ENCODE measurements at places on chromosomes 1 and 21. TPM values are rescaled to one million over a fixed set of nuclear protein-coding genes. Genes with fewer than 3 reads are reported as not detected.

- DNase-seq: no peak
These were observed 62.3 kb downstream of the RUNX1 start for GRCh38 chr21:34986561-34987500.

DNA sequence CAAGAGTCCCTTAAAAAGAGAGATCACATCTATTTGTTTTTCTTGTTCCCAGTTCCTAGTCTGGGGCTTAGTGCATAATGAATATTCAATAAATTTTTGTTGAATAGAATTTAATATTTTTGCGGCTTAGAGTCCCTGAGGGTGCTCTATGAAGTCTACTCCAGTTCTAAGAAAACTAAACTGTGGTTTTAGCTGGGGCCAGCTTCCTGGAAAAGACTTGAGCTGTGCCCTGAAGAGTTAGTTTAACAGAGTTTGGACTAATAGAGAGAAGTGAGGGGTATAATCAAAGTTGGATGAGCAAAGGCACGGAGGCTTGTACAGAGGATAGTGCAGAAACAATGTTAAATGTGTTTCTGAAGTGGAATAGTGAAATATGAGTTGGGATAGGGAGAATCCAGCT is 168.9 kb downstream of the FASLG start:
- no peak for DNase-seq

GRCh38 chr1:99062192-99062591 is 57.5 kb upstream of the PLPPR5 start:
- DNase-seq: no peak

DNA sequence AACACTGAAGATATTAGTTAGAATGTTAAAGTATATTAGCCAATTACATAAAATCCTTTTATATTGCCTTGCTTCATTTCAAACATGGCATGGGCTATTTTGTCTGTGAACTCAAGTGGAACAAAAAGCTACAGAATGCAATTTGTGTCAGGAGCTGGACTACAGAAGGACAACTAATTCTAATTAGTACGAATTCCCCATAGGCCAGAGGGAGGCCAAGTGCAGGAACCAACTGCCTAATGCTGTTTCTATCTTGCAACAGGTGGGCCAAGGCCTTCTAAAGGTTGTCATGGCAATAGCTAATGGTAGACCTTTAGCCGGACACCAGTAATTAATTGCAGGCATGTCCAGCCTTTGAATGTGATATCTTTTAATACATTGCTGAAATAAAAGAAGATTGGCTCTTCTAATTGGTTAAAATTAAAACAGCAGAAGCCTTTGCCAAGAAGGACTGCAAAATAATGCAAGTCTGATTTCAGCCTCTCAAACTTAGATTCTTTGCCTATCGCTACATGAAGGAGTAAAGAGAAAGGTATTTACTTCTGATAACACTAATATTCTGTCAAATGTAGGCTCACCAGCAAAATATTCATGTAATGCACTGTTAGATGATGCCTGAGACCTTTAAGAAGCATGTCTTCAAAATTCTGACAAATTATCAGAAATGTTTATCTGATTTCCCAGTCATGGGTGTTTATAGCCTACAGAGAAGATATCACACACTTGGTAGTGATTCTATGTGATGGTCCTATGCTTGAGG is 232.1 kb downstream of the LMO4 start:
- DNase-seq: no peak

GRCh38 chr21:30206551-30207251 is 9.2 kb downstream of the CLDN8 start:
- no peak for DNase-seq

DNA sequence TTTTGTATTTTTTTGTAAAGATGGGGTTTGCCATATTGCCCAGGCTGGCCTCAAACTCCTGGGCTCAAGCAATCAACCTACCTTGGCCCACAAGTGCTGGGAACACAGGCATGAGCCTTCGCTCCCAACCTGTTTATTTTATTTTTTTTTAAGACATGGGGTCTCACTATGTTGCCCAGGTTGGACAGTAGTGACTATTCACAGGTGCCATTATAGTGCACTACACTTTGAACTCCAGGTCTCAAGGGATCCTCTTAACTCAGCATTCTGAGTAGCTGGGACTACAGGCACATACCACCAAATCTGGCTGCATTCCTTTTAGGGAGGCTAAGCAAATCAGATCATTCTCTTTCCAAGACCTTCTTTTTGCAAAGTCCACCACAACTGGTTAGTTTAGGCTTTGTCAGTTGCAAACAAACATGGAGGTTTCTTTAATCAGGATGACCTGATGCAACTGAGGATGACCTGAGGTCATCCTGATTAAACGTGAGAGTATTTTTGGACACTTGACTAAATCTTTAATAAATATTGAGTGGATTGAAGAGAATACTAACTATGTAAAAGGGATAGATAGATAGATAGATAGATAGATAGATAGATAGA is 30.0 kb upstream of the RALGPS2 start:
- DNase-seq: no peak

DNA sequence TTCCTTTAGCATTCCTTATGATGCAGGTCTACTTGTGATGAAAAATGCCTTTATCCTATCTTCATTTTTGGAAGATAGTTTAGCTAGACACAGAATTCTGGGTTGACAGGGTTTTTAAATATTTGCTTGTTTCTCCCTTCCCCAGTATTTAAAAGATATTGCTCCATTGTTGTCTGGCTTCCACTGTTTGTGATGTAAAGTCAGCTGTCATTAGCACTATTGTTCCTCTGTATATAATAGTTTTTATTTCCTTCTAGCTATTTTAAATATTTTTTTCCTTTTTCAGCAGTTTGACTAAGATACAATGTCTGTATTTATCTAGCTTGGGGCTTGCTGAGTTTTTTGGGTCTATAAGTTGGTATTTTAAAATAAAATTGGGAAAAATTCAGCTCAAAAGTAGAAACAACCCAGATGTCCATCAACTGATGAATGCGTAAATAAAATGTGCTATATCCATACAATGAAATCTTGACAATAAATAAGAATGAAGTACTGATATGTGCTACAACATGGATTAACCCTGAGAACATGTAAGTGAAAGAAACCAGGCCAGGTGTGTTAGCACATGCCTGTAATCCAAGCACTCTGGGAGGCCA is 11.2 kb downstream of the IFT25 start:
- no peak for DNase-seq

DNA sequence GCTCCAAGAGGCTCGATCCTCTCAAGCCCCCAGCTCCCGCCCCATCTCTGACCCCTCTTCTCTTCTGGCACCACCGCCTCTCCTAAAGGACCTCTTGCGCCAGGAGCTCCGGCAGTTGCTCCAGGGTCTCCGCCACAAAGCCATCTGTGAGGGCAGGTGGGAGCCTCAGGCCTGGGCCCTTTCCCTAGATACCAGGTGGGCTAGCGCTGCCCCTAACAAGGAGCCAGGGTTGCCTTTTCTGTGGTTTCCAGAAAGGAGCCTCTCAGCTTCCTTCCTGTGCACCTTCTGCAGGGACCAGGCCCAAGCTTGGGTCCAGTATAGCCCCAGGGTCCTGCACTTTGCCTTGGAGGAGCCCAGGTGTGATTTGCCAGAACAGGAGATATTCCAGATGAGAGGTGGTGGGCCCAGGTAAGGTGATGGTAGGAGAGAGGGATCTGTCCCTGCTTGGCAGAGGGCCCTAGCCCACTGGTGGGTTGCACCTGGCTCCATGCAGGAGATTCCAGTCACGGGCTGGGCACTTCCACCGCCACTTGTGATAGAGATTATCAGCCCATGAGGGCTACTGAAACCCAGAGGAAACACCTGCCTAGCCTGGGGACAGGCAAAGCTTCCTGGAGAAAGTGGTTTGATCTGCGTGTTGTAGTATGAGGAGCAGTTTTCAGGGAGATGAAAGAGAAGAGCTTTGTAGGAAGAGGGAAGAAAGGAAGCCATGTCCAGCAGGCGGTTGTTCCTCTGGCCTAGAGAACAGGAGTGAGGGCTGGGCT is 1.0 kb downstream of the CCDC24 start:
- DNase-seq: no peak

GRCh38 chr1:157439302-157439954 is 112.9 kb downstream of the FCRL5 start:
- no peak for DNase-seq

DNA sequence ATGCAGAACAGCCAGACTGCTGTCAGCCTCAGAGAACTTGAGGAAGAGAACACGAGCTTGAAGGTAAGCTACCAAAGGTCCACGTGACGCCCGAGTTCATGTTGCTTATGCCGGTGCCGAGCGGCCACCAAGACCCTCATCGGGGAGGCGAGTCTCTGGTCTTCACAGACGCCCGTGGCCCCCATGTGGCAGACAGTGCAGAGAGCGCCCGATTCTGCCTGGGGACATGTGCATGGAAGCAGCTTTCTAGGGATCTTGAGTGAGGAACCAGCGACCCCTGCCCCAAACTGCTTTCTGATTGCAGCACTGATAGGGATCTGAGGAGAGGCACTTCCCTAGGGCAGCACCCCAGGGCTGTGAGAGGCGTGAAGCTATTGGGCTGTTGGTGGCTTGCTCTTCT is 56.3 kb upstream of the DIP2A start:
- no peak for DNase-seq

GRCh38 chr1:163174524-163175437 is 27.9 kb downstream of the RGS5 start:
- DNase-seq: peak; percentile 48

- DNase-seq: no peak
These were observed 122.1 kb upstream of the ZNF648 start for GRCh38 chr1:182183606-182184005.

GRCh38 chr1:4396551-4396950 is 257.9 kb upstream of the AJAP1 start:
- no peak for DNase-seq

- DNase-seq: no peak
These were observed 59.1 kb downstream of the PRDX6 start for GRCh38 chr1:173536223-173536622.

- DNase-seq: no peak
These were observed 21.0 kb downstream of the EXO1 start for GRCh38 chr1:241869022-241869421.

- no peak for DNase-seq
These were observed 14.1 kb upstream of the TNR start for GRCh38 chr1:175757381-175758015.

DNA sequence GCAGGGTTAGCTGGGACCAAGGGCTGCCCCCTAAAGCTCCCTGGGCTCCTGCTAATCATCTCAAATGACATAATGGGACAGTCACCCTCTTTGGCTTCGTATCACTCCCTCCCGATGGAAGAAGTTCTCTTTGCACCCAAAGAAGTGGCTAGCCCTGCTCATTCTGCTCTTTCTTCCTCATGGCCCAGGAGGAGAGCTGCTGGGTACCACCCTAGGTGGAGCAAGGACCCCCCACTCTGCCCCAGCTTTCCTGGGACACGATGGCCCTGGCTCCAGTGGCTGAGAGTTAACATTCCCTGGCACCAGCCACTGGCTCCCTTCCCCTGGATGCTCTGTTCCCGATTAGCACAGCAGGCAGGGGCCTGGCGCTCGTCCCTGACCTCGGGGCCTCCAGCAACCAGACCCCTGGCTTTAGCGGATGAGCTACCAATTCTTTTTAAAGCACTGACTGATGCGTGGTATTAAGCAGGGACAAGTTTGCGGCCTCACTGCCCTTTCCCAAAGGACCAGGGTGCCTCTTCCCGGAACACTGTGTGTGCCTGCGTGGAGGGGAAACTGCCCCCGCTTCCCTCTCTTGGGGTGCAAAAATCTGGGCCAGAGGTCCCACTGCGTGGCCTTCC is 1.2 kb downstream of the MYOM3 start:
- peak; percentile 23 for DNase-seq

The ADAMTSL4 gene
- polyA plus RNA-seq: 53.0 TPM

The DNM3 gene
- polyA plus RNA-seq: 4.2 TPM

The HES3 gene
- not detected for polyA plus RNA-seq

The OR2L5 gene
- not detected for polyA plus RNA-seq

The OLIG1 gene
- polyA plus RNA-seq: not detected

The CAMSAP2 gene
- 24.8 TPM for polyA plus RNA-seq

The UBXN10 gene
- polyA plus RNA-seq: 0.16 TPM

The PRELP gene
- polyA plus RNA-seq: 1.3 TPM

Measured in muscle of arm (tissue), 14 donors.